ENCODE measurements at places on chromosomes 6 and 20.

GRCh38 chr6:154167126-154167525, 128.1 kb downstream of the OPRM1 start:
- no peak for DNase-seq

GRCh38 chr20:16445482-16445881, 127.8 kb downstream of the KIF16B start:
- no peak for DNase-seq

- no peak for DNase-seq
These were observed 114.7 kb downstream of the MYO6 start for GRCh38 chr6:75863784-75864183.

- no peak for DNase-seq
These were observed 43.3 kb downstream of the SLC2A10 start for GRCh38 chr20:46752728-46753127.

- DNase-seq, result no peak
These were observed 223.0 kb upstream of the ARID1B start for GRCh38 chr6:156554160-156554559.

GRCh38 chr6:138446821-138447220, 42.8 kb downstream of the HEBP2 start:
- no peak for DNase-seq

GRCh38 chr20:32581839-32582658, 3.1 kb downstream of the NOL4L start:
- no peak for DNase-seq
